ENCODE measurements at places on chromosomes 11 and 22.

DNA sequence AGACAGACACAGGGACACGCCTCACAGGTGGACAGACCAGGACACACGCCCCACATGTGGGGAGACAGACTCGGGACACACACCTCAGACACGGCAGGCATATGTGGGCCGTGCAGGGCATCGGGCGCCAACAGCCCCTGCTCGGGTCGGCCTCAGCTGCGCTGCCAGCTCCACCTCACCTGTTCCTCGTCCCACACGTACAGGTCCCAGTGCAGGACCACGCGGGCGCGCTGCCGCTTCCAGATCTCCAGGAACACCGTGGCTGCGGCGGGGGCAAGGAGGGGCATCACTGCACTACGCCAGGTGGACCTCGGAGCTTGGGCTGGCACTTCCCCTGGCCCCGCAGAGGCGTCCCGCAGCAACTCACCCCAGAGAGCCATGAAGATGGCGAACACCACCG, 12.4 kb downstream of the ANO9 start:
- no peak for DNase-seq

DNA sequence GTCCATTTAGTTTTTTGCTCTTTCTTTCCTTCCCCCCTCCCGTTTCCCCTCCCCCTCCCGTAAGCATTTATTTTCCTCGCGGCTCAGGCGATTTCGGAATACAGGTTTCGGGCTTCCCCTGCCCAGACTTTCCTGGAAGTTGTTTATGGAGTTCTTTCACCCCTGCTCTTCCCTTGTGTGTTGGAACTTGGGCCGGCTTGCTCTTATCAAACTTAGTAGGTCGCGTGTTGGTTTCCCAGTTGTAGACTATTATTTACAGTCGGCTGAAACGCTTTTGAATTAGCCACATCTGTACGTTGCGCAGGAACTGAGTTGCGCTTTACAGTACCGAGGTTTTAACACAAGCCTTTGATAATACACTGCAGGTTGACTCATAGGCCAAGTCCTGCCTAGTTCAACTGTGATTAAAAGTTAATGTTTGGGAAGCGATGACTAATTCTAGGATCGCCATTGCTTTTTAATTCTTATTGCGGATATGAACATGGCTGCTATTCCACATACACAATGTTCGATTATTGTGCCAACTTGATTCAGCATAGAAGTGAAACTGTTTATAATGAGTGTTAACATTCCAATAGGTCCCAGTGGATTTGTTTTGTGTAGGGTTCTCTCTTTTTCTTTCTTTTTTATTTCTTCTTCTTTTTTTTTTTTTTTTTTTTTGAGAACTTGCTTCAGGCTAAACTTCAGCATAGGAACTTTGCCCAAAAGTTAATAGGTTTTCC, 1.7 kb downstream of the YAP1 start:
- no peak for DNase-seq

GRCh38 chr22:45262931-45263462, 21.8 kb upstream of the UPK3A start:
- DNase-seq: no peak

- DNase-seq: no peak
Observed at GRCh38 chr22:30882184-30882717, 86.3 kb downstream of the MORC2 start.

GRCh38 chr11:59600234-59600633, 15.3 kb downstream of the OSBP start:
- no peak for DNase-seq

Measured in CD4-positive, alpha-beta T cell treated with Interleukin-1 beta for 1 hour (primary cell).